ENCODE measurements at places on chromosomes 5 and 9.

- no peaks in the 10 kb centered on the region for H3K27me3 ChIP-seq
- no peak for DNase-seq
- peaks cover 1% of the 10 kb centered on the region for H3K4me1 ChIP-seq
- H3K36me3 ChIP-seq = peaks cover 3% of the 10 kb centered on the region
- H3K4me3 ChIP-seq = no peak overlapping the region
Observed at GRCh38 chr9:131618071-131618479, 72.8 kb downstream of the PRRT1B start.

GRCh38 chr5:150780816-150781221 lies 2.3 kb downstream of the SMIM3 start:
- H3K4me1 ChIP-seq = peaks cover 11% of the 10 kb centered on the region
- no peak for DNase-seq
- H3K27ac ChIP-seq = no peak overlapping the region
- H3K27me3 ChIP-seq = no peaks in the 10 kb centered on the region
- H3K36me3 ChIP-seq = no peaks in the 10 kb centered on the region

GRCh38 chr5:133029416-133029815 lies 3.1 kb upstream of the ZCCHC10 start:
- no peaks in the 10 kb centered on the region for H3K36me3 ChIP-seq
- no peak overlapping the region for H3K4me3 ChIP-seq
- H3K27me3 ChIP-seq = no peaks in the 10 kb centered on the region
- DNase-seq = no peak
- H3K4me1 ChIP-seq = peaks cover 8% of the 10 kb centered on the region

DNA sequence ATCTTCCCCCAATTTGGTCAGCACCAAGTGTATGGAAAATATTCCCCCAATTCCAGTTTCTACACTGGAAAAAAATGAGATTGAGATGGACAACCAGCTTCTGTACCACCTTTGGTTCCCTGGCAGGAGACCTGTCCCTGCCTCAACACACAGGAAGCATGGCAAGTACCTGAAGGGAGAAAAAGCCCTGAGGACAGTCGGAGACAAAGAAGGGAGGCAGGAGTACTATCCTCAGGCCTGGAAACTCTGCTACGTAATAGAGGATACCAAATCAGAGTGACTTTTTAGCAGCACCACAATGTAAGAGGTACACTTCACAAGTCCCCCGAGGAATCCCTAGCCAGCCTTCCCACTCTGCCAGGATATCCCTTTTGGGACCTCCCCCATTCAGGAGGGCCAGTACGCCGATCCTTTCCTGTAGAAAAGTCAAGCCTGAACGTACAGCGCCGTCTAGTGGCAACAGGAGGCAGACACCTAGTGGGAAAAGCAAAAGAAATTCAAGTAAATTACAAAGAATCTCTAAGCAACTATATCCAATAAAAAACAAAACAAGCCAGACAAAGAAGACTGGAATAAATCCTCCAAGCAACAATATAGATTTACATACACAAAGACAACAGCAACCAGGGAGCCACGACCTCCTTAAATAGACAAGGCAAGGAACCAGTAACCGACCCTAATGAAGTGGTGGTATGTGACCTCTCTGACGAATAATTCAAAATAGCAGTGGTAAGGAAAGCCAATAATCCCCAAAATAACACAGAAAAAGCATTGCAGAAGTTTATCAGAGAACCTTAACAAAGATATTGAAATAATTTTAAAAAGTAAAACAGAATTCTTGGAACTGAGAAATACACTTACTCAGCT lies 63.3 kb upstream of the SLCO6A1 start:
- H3K27me3 ChIP-seq = no peaks in the 10 kb centered on the region
- H3K36me3 ChIP-seq = no peaks in the 10 kb centered on the region
- no peak overlapping the region for H3K27ac ChIP-seq
- no peak overlapping the region for H3K4me3 ChIP-seq
- no peaks in the 10 kb centered on the region for H3K4me1 ChIP-seq

DNA sequence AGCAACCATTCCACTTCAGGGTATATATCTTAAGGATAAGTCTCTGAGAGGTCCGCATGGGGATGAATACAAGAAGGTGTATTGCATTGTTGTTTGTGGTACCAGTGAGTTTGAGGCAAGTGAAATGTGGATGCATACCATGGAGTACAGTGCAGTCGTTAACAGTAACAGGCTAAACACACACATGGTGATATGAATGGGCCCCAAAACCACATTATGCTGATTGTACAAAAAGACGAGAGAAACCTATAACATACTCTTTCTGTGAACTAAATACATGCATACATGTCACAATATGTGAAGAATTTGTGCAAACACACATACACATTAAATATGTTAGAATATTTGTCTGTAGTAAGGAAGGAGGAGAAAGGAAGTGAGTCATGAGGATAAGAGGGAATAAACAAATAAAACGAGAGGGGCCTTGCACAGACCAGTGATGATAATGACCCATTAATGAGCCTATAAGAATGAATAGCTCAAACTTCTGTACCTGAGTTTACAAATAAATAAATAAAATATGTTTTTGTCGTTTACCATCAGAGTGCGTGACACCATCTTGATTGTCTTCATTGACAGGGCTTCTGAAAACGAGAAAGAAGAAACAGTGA lies 66.5 kb upstream of the RICTOR start:
- no peak for DNase-seq
- no peaks in the 10 kb centered on the region for H3K36me3 ChIP-seq
- no peak overlapping the region for H3K4me3 ChIP-seq
- no peaks in the 10 kb centered on the region for H3K4me1 ChIP-seq
- no peak overlapping the region for H3K27ac ChIP-seq
